ENCODE measurements at places on chromosomes 5 and 9.

DNA sequence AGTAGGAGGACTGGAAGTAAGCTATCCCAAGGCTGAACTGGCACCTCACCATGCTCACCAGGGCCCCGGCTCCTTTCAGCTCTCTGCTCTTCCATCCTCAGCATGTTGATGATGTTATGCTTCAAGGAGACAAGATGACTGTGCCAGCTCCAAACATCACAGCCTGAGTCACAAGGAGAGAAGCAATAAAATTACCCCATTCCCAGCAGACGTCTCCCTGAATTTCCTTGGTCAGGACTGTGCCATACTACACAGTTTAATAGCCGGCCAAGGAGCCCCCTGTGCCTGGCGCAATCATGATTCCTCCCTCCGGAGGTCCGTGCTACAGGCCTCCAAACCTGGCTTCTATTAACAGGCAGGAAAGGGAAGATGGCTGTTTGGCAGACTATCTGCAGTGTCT is 51.2 kb upstream of the ROR2 start:
- no peak for DNase-seq

DNA sequence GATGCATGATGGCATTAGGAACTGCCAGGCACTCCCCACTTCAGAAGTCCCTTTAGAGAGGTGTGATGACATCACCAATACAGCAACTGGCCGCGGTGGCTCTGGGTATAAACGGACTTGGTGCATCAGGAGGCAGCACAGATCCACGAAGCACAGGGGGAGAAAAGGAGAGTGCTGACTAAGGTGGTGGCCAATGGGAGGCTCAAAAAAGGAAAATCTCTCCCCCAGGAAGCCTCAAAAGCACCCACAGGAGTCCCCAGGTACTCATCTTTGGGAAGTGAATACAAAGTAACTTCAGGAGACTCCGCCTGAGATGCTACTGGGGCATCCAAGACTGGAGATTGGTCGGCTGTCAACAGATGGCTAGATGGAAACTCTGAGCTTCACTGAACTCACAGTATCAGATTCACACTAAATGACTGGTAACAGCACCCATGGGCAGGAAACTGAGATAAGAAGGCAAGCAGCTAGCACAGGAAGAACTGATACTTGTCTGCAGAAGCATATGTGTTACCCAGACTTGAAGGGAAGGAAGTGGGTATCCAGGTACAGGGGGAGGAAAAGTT is 7.6 kb downstream of the TTC39B start:
- DNase-seq = peak; percentile 90

GRCh38 chr5:10736808-10737207 is 24.2 kb downstream of the DAP start:
- no peak for DNase-seq

DNA sequence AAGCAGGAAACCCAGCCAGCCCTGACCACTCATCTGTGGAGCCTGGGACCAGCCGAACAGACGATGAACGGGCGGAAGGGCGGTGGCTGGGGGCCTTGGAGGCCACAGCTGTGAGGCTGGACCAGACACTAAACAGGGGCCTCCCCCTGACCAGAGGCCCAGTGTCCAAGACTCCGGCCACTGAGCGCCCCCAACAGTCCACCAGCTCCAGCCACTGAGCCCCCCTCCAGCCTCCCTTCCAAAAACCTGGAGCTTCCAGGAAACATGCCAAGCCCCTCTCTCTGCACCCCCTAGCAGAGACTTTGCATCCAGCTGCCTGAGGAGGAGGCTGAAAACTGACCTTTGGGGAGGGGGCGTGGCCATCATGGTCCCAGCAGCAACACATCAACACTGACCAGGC is 23.2 kb downstream of the CNTFR start:
- no peak for DNase-seq

- DNase-seq = no peak
Measured at GRCh38 chr5:131316822-131317221, 53.0 kb downstream of the CDC42SE2 start.

Measured in activated CD4-positive, alpha-beta T cell treated with anti-CD3 and anti-CD28 coated beads, Interleukin-2, amount 50 U/mL, for 16 hours (primary cell).